Stomach (tissue), 19 donors: ENCODE measurements at places on chromosomes 1 and 21. TPM values are rescaled to one million over a fixed set of nuclear protein-coding genes. Genes with fewer than 3 reads are reported as not detected.

GRCh38 chr1:10504249-10504648 lies 29.5 kb downstream of the PEX14 start:
- H3K27ac ChIP-seq: no peak overlapping the region
- peaks cover 32% of the 10 kb centered on the region for H3K4me1 ChIP-seq
- DNase-seq: no peak
- H3K27me3 ChIP-seq: no peaks in the 10 kb centered on the region

SERPINC1 gene
- not detected for total RNA-seq

DNA sequence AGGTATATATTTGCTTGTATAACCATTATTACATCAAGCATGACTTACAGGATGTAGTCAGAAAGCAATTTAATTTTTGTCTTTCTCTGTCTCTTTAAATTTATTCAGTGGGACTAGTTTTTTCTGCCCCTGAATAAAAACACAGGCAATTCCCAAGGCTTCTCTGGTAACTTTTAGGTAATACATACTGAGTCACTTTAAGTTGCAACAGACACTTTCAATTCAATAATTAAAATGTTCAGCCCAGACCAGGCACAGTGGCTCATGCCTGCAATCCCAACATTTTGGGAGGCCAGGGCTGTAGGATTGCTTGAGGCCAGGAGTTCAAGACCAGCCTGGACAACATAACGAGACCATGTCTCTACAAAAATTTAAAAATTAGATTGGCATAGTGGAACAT lies 12.3 kb downstream of the SLC44A3 start:
- DNase-seq: no peak
- no peaks in the 10 kb centered on the region for H3K36me3 ChIP-seq
- H3K4me3 ChIP-seq: no peak overlapping the region
- H3K27me3 ChIP-seq: no peaks in the 10 kb centered on the region
- no peak overlapping the region for H3K27ac ChIP-seq

DNA sequence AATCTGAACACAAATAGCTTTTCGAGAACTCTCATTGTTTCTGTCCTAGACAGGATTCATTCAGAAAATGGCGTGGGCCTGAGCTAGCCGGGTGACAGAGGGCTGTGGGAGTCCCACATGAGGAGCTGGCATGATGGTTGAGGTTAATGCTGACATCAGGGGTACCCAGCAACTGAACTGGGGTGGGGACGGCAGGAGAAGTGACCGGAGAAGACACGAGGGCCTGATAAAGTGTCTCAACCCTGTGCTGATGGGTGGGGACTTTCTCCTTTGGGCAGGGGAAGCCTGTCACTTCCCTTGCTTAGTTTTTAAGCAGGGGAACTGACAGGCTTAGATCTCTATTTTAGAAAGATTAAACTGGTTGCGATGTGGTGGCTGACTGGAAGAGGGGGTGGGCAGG lies 14.6 kb downstream of the CHIT1 start:
- H3K4me3 ChIP-seq: no peak overlapping the region
- peaks cover 7% of the 10 kb centered on the region for H3K27me3 ChIP-seq
- no peaks in the 10 kb centered on the region for H3K4me1 ChIP-seq

- H3K36me3 ChIP-seq: no peaks in the 10 kb centered on the region
- DNase-seq: no peak
- H3K4me3 ChIP-seq: no peak overlapping the region
- H3K27me3 ChIP-seq: no peaks in the 10 kb centered on the region
- peaks cover 10% of the 10 kb centered on the region for H3K4me1 ChIP-seq
Observed at GRCh38 chr1:110472546-110472945, 21.6 kb downstream of the PROK1 start.

DNA sequence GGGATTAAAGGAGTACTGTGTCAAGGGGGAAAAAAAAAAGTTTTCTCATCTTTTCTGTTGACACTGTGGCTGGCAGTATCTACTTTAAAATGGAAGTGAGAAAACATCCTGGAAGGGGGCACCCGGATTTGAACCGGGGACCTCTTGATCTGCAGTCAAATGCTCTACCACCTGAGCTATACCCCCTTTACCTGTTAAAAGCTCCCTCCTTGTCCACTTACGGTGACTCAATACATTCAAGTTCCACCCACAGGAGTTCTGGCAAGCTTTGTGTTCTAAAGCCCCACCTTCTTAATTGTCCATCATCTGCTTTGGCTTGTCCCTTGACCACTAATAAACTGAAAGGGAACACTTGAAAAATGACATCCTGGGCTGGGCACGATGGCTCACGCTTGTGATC lies 68.2 kb downstream of the FNBP1L start:
- H3K27me3 ChIP-seq: no peaks in the 10 kb centered on the region
- no peak for DNase-seq

GRCh38 chr1:7048395-7048794 lies 263.1 kb downstream of the CAMTA1 start:
- peaks cover 74% of the 10 kb centered on the region for H3K27me3 ChIP-seq
- H3K27ac ChIP-seq: no peak overlapping the region
- H3K4me3 ChIP-seq: no peak overlapping the region
- no peak for DNase-seq
- H3K4me1 ChIP-seq: no peaks in the 10 kb centered on the region

DNA sequence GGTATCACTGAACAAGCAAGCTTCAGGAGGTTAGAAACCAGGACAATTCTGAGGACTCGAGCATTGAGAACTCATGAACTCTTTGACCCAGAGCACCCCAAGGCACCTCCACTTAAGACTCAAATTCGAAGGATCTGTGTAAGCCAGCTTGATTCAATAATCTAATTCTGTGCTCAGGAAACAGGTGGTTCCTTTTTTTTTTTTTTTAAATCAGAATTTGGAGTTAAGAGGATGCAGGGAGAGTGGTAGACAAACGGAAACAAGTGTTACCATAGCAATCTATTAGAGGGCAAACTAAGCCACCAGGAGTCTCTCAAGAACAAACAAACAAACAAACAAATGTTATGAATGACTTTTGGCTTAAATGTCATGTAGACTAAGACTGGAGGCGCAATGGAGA lies 53.8 kb upstream of the DPH5 start:
- no peak overlapping the region for H3K27ac ChIP-seq
- no peak overlapping the region for H3K4me3 ChIP-seq
- DNase-seq: no peak
- no peaks in the 10 kb centered on the region for H3K36me3 ChIP-seq
- peaks cover 11% of the 10 kb centered on the region for H3K4me1 ChIP-seq

ERG gene
- total RNA-seq: 0.58 TPM

DNA sequence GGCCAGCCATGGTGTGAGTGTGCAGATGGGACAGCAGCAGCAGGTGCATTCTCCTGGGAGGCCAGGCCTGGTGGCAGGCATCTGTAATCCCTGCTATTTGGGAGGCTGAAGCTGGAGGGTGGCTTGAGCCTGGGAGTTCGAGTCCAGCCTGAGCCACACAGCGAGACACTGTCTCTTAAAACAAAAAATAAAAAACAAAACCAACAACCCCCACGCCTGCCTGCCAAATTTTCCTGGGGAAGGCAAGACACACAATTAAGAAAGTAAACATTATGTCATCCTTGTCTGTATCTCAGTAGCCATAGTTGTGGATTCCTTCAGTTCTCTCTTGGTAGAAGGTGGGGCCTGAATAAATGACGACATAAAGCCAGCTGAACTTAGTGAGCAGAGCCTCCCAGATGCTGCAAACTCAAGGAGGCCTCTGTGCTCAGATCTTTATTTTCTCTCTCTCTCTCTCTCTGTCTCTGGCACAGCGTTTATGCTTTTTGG lies 57.6 kb upstream of the CD34 start:
- no peaks in the 10 kb centered on the region for H3K36me3 ChIP-seq
- no peak overlapping the region for H3K4me3 ChIP-seq
- no peak for DNase-seq
- H3K4me1 ChIP-seq: peaks cover 34% of the 10 kb centered on the region

PEAR1 gene
- total RNA-seq: 16.3 TPM

DNA sequence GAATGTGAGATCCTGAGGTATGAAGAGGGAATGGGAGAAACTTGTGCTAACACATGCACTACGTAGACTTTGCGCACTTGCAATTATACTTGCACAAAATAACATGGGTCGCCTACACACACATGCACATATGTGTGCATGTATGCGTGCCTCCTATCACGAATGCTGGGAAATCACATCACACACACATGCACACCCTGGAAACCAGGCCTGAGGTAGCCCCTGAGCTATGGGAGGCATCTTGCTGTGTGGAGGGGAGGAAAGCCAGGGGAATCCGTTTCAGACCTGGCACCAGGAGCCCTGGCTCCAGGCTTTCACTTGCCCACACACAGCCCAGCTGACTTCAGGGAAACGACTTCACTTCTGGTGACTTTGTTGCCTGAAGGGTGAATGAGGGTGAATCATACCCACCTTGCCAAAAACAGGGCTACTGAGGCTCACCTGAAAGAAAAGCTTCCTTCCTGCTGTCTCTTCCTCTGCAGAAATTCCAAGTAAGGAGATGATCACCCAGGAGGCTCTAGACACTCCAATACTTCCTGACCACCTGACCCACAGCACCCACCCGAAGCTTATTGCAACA lies 136.0 kb upstream of the NGF start:
- no peak overlapping the region for H3K4me3 ChIP-seq
- H3K27ac ChIP-seq: no peak overlapping the region
- no peak for DNase-seq
- peaks cover 9% of the 10 kb centered on the region for H3K27me3 ChIP-seq
- no peaks in the 10 kb centered on the region for H3K4me1 ChIP-seq

DNA sequence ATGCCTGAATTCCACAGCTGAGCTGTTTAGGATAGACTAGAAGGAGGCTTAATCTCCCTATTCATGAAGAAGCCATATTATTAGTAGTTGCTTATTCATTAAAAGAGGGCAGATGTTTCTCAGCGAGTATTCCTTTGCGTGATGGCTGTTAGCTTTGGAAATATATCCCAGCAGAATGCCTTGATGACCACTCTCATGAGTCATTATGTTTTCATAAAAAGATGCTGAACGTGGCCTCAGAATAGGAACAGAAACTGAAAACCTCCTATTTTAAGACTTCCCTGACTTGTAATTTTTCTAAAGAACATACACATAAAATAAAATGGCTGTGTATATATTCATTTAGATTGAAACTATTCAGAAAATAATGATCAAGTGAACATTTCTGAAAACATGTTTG lies 9.6 kb upstream of the PLA2G4A start:
- no peaks in the 10 kb centered on the region for H3K36me3 ChIP-seq
- DNase-seq: no peak
- no peaks in the 10 kb centered on the region for H3K27me3 ChIP-seq
- no peaks in the 10 kb centered on the region for H3K4me1 ChIP-seq

- no peaks in the 10 kb centered on the region for H3K4me1 ChIP-seq
- no peak overlapping the region for H3K27ac ChIP-seq
- H3K27me3 ChIP-seq: no peaks in the 10 kb centered on the region
- no peak overlapping the region for H3K4me3 ChIP-seq
- no peaks in the 10 kb centered on the region for H3K36me3 ChIP-seq
- DNase-seq: peak; percentile 17
Observed at GRCh38 chr1:193533853-193534252, 347.4 kb upstream of the B3GALT2 start.

CCDC30 gene
- total RNA-seq: under 0.01 TPM

DNA sequence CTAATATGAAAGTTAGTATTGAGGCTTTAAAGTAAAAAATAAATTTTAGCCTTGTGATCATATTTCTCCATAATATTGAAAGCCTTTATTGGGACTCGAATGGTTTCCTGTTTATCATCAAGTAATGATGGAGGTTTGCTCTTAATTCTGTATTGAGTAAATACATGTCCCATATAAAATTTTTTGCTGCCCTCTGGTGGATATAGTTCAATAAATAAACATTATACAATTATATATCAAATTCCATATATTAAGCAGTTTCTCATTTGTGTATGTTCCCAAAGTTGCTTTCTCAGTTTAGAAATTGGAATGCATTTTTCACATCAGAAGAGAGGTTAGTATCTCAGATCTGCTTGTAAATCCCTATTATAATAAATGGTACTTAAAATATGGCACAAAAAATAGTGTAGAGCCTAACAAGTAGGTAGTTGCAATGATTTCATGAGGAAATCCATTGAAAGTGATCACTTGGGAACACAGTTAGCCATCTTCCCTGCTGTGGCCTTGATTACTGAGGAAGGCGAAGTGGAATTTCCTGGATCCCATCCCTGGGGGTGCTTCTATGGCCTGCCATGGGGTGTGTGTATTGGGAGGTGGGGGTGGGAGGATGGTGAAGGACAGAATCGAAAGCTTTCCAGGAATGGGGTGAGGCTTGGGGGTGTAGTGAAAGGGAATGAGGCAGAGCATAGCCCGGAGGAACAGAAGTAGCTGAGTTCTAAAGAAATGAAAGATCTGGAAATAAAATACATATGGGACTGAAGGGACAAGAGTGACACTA lies 84.1 kb upstream of the C21orf91 start:
- H3K4me1 ChIP-seq: no peaks in the 10 kb centered on the region
- no peak overlapping the region for H3K4me3 ChIP-seq
- H3K36me3 ChIP-seq: no peaks in the 10 kb centered on the region
- DNase-seq: no peak
- no peaks in the 10 kb centered on the region for H3K27me3 ChIP-seq

KLF17 gene
- not detected for total RNA-seq

SLC16A4 gene
- total RNA-seq: 1.2 TPM

SLFNL1 gene
- total RNA-seq: 10.5 TPM

SEC16B gene
- total RNA-seq: 16.1 TPM

- peak overlapping the region; percentile 65 for H3K27ac ChIP-seq
- H3K36me3 ChIP-seq: no peaks in the 10 kb centered on the region
- H3K4me3 ChIP-seq: no peak overlapping the region
- DNase-seq: no peak
- H3K4me1 ChIP-seq: peaks cover 42% of the 10 kb centered on the region
Observed at GRCh38 chr21:38958323-38958705, 152.6 kb downstream of the ETS2 start.

RIPPLY3 gene
- total RNA-seq: 0.43 TPM

DNA sequence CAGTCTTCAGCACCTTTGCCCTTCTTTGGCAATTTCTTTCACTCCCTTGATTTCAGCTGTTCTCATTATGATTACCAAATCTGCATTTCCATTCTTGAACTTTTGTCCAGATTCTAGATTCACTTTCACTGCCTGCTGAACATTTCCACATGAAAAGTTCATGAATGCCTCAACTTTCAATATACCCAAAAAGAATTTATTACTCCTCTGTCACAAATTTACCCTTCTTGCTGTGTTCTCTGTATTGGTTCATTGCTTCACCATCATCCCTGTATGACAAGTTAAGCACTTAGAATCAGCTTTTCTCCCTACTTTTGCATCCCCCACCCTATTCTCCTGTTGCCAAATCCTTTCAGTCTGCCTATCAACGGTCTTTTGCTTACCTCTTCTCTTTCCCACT lies 112.6 kb upstream of the PKN2 start:
- no peak for DNase-seq
- no peaks in the 10 kb centered on the region for H3K36me3 ChIP-seq
- no peaks in the 10 kb centered on the region for H3K4me1 ChIP-seq
